ENCODE measurements at places on chromosomes 4 and X.

- DNase-seq, result no peak
Measured at GRCh38 chrX:130654409-130654950, 248.5 kb downstream of the ENOX2 start.

- no peak for DNase-seq
Measured at GRCh38 chr4:41517747-41518146, 20.2 kb upstream of the LIMCH1 start.

- peak; percentile 34 for DNase-seq
Measured at GRCh38 chr4:19961091-19961490, 290.6 kb upstream of the SLIT2 start.

DNA sequence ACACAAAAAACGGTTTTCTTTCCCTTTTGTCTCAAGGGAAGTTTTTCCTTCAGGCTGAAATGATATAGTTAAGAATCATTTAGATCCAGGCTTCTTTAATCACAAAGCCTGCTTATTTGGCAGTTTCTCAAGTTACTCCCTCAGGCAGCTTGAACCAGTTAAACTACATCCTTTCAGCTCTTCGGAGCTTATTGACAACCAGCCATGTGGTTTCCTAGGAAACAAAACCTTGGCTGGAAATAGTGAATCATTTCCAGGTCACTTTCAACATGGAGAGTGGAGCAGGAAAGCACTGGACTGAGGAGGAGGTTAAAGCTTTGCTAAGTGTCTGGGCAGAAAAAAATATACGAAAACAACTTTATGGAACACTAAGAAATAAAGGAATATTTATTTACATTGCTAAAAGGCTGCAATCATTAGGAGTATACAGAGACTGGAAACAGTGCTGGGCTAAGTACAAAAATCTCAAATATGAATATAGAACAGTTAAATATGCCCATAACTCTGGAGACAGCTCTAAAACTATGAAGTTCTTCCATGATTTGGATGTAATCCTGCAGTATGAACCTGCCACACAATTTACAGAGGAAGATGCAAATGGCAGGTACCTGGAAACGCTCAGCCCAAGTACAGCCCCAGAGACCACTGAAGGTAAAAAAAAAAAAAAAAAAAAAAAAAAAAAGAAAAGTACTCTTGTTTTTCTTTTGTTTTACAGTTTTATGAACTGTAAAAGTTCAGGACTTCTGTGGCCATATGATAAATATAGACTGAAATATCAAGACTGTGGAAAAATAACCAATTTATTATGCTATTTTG is 23.2 kb upstream of the AASDH start:
- peak; percentile 90 for DNase-seq

- no peak for DNase-seq
Measured at GRCh38 chr4:24748758-24749350, 46.5 kb upstream of the SOD3 start.

DNA sequence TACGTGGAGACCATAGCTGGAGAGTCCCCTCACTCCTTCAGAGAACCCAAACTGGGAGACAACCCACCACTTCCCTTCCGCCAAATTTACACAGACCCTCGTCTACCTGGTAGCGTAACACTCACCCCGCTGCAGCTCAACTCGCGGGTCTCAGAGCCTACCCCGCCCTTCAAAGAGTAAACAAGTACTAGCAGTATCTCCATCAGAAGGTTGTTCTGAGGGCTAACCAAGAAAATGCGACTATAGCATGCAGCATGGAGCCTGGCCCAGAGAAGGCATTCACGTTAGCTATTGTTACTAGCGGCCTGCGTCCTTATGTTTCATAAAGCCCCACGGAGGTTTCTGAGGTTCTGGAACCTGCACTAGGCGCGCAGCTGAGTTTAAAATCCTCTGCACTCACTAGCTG is 531 bp upstream of the MANBA start:
- no peak for DNase-seq

DNA sequence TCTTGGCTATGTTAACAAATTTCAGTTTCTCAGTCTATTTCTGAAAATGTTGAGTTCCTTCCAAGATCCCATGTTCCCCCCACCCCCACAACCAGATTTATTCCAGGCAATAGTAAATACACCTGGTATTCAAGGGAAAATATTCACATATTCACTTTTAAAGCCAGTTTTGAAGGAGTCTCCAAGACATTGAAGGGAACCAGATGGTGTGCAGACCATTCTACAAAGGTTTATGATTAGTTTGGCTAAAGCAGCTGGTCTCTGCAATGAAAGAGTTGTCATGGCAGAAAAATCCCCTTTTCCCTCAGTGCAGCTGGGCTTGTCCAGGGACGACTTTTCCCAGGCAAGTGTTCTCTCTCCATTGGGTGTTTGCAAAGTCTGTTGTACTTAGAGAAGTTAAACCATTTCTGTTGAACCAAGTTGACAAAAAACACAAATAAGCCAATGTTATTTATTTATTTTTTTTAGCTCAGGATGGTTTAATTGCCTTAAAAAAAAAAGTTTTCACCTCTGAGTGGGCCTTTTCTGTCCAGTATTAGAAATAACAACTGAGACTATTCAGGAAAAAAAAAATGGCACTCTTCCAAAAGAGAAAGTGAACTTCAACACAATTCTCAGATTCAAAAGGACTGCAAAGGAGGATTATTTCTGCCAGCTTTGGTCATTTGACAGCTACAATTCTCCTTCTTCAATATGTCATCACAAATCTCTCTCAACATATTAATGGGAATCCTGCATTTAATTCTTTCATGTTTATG is 410.6 kb downstream of the IL1RAPL1 start:
- DNase-seq, result no peak

GRCh38 chr4:186203406-186203805 is 12.0 kb downstream of the CYP4V2 start:
- DNase-seq, result no peak

GRCh38 chr4:105146276-105147015 is at the start of gene TET2:
Gene TET2 (plus strand): TSS chr4:105146876. CDS start chr4:105233943, 87,067 bp downstream.
- peak; percentile 59 for DNase-seq

DNA sequence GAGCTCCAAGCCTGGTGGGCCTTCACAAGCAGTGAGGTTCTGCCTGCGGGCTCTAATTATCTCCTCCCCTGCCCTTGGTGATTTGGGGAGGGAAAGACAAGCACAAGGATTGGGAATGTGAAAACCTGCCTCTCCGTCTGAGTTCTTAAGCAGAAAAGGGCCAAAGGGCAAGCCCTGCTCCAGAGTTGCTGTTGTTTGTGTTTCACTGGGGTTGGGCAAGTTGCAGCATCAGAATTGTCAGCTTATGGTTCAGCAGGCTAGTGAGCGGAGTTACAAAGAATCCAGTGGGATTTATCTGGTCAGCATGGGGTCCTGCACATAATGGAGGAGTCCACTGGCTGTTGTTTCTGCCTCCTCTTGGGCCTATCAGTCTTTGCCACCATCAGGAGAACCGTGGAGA is 60.5 kb downstream of the NHS start:
- no peak for DNase-seq

- DNase-seq, result no peak
Measured at GRCh38 chr4:94507281-94507680, 55.5 kb downstream of the PDLIM5 start.

DNA sequence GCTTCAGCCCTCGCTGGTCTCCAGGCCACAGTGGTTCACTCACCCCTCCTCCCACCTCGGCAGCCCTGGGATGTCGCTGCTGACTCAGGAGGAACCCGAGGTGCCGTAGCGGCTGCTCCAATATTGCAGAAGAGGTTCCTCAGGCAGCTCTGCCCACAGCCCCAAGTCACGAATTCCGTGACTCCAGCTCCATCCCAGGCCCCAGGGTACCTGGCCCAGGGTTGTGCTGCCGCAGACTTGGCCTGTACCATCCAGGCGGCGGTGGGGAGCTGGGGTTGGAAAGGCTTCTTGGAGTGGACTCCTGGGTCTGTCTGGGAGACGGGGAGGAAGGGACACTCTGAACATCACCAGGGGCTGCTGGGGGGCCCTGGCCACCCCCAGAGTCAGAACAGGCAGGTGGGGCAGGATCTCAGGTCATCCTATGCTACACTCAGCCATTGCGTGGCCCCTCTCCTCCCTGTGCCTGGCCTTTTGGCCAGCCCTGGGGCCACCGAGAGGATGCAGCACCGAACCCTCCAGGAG is 728 bp upstream of the HGFAC start:
- DNase-seq, result no peak

GRCh38 chr4:57425610-57426009 is 315.4 kb upstream of the IGFBP7 start:
- no peak for DNase-seq

DNA sequence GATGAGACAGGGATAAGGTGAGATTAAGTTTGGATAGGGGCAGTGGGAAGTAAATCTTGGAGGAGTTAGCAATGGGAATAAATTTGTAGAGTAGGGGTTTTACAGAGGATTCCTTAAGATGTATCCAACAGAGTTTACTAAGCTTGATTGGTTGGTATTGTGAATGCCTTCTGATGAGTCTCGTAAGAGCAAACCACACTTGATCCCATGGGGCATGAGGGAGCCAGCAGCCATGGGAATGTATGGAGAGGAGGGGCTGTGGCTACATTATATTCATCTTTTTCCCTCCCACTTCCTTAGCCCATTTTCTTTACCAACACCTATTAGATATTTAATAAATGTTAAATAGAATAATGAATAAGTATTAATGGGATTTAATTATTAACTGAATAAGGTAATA is 126.6 kb upstream of the NDST3 start:
- DNase-seq, result no peak

All from amniotic stem cell (primary cell).